ENCODE measurements at places on chromosomes 4 and X.

DNA sequence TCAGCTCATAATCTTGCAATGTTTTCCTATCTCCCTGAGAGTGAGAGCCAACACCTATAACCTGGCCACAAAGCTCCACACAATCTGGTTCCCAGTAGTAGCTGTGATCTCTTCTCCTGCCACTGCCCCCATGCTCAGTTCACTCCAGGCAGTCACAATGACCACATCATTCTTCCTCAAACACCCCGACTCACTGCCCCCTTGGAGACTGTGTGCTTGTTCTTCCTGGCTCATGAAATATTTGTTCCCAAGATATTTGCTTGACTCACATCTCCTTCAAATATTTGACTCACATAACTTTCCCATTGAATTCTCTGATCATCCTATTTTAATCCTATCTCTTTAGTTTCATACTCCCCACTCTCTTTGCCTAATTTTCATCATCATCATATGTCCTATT is 173.7 kb downstream of the AREG start:
- no peak for DNase-seq

DNA sequence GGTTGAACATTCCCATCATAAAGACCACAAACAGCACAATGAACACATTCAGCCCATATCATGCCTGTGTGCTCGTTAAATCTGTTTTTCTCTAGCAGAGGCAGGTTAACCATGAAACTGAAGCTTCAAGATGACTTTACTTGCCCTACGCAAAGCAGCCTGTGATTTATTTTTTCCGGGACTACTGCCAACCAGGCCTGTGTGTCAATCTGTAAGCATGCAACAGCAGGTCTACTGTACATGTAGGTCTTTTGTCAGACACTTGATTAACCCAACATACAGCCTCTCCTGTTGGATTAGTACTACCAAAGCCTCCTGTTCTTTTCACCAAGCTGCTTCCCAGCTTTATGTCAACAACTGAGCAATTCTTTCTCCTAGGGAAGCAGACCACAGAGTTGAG is 85.5 kb upstream of the ACSL1 start:
- peak; percentile 26 for DNase-seq

GRCh38 chrX:97266406-97267121 is 382.9 kb downstream of the RPA4 start:
- no peak for DNase-seq

GRCh38 chr4:128524311-128524710 is 236.7 kb upstream of the PGRMC2 start:
- DNase-seq = no peak

DNA sequence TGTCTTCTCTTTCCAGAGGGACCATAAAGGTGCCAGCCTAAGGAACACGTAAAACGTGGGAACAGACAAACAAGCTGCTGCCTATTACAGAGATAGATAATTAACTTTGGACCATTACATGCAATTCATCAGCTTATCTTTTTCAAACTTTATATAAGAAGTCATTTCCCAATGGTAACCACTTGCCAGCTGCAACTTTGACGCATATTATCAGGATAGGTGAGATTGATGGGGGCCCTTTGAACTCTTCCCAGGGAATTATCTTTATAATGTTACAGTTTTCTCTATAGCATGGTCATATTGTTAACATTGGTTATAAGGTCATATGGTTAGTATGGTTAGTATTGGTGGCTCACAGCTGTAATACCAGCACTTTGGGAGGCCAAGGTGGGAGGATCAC is 94.1 kb upstream of the BMP2K start:
- DNase-seq = no peak
